ENCODE measurements at places on chromosomes 13 and 19.

GRCh38 chr13:72678312-72678711 lies 49.1 kb downstream of the MZT1 start:
- DNase-seq = no peak

DNA sequence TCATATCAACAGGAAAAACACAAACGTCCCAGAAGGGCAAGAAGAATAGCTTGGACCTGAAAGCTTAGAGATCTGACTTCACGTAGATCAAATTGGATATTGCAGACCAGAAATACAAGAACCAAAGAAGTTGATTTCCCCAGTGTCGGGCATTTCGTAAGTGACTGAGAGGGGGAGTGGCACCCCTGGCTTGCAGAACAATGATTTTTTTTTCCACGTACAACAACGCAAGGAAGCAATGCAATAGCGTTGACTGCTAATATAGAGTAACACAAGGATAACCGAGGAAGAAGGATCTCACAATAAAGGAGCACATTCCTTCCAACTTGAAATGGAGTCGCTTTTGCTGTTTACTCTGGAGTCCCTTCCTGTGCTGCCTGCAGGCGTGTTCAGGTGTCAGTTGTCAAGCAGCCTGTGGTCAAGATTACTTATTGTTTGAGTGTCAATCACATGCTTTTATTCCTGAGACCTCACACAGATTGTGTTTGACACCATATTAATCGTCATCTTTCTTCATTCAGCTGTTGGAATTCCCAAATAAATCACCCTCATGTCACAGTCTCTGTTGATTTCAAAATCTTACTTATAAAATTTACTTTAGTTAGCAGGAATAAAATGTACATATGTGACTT lies 139.4 kb downstream of the FREM2 start:
- no peak for DNase-seq

DNA sequence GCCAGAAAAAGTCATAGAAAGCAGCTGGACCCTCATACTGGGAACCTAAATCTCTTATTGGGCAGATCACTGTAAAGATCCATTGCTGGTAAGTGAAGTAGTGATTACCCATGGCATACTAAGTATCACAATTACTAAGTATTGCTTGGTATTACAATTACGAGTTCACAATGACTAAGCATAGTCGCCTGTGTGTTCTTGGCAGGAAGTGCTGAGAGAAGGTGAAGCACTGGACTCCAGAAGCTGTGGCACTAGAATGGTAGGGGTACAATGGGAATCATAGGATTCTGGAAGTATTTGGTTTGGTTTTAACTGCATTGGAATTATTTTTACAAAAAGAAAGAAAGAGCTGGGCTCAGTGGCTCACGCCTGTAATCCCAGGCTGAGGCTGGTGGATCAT lies 20.3 kb downstream of the LGALS16 start:
- no peak for DNase-seq

- DNase-seq = no peak
Observed at GRCh38 chr13:40780822-40781401, 8.5 kb upstream of the SLC25A15 start.

GRCh38 chr19:12126707-12127106 lies 13.4 kb downstream of the ZNF20 start:
- no peak for DNase-seq

DNA sequence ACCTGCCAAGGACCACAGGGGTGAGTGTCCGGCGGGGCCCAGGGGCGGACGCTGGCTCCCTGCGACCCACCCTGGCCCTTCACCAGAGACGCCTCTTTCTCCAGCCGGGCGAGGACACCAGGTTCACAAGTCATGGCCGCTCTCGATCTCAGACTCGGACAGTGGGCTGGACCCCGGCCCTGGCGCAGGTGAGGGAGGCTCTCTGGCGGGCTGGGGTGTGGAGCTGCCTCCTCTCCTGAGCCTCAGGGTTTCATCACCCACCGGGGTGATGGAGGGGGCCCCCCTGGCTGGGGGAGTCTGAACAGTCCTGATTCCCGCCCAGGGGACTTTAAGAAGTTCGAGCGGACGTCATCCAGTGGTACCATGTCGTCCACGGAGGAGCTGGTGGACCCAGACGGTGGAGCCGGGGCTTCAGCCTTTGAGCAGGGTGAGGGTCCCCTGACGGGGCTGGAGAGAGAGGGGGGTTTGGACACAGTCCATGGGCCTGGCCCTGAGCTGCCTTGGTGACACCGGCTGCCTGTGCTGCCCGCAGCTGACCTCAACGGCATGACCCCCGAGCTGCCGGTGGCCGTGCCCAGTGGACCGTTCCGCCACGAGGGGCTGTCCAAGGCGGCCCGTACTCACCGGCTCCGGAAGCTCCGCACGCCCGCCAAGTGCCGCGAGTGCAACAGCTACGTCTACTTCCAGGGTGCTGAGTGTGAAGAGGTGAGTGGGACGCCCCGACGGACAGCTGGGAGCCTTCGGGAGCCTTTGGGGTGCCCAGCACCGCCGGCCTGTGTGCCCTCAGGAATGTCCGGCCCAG lies 13.6 kb downstream of the ARHGAP45 start:
- no peak for DNase-seq

GRCh38 chr13:70051531-70051930 lies 56.1 kb upstream of the ATXN8OS start:
- DNase-seq = no peak

DNA sequence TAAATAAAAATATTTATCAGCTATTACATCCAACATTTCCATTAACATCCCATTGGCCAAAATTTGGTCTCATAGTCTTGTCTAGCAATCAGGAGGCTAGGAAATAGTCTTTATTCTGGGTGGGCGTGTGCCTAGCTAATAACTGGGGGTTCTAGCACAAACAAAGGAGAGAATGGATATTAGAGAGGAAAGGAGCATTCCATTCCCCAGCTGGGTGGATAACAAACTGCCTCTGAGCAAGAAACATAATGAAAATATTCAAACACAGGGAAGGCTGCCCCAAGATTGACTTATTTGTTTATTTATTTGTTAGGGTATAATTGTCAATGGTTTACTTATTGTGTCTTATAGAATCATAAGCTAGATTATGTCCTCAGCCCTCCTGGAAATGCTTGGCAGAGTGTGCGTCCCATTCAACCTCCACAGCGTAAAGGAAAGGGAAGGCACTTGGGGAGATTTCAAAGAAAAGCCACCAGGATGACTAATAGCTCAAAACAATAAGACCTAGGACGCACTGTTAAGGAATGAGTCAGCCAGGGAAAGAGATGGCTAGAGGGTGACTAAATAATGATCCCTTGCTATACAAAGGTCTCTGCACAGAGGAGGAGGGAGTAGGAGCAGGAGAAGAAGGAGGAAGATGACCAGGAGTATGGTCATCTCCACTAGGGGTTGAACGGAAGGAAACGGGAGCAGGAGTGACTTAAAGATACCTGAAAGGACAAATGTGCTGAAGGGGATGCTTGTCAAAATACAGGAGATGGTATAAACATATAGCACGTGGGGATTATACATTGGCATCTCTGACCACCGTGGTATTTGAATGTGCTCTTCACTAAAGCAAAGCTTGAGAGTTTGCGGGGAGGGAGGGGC lies 23.5 kb upstream of the USP12 start:
- no peak for DNase-seq

DNA sequence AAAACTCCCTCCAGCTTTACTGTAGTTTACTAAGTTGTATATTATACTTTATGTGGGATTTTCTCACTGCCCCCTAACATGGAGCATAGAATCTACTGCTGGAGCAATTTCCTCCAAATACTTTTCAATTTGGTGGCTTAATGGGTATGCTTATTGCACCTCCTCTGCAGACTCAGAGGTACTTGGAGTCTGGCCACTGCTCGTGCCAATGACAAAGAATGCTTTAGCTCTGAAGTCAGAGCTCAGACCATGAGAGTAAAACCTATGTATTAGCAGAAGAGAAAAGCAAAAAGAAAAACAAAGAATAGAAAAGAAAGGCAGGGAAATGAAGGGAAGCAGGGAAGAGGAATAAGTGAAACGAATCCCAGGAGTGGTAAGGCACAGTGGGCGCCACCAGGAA lies 71.9 kb downstream of the SUCLA2 start:
- DNase-seq = no peak

DNA sequence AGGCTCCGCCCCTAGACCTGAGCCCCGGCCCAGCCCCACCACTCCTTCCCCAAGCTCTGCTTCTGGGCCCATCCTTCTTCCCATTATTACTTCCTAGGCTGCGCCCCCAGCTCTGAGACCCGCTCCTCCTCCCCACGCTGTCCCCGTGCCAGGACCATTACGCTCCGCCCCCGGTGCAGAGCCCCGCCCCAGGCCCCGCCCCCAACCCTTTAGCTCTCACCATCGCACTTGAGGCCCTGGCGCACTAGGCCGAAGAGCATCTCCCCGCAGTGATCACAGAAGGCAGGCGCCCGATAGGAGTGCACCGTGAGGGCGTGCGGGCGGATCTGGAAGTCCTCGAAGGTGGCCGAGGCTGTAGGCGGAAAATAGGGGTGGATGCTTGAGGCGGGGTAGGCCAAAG lies 6.2 kb downstream of the PRKD2 start:
- no peak for DNase-seq

DNA sequence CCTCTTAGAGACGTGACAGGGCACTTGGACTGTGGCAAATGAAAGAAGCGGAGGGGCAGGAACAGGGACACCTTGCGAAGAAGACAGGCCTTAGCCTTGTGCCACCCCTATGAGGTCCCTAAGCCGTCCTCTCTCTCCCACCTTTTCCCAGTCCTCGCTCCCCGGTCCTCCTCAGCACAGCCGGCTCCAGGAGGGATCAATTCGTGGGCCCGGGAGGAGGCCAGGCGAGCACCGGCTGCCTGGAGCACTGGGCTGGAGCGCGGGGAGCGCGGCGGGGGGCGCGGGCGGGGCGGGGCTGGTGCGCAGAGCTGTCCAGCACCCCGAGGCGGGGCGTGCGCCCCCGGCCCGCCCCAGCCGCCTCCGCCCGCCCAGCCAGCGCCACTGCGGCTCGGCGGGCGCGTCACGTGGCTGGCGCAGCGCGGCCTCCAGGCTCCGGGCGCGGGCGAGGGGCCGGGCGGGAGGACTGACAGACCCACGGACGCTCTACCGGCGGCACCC lies at the start of gene LRP3:
Gene LRP3, plus strand, starts transcription at position 466 of the 498 bp plus-strand sequence. CDS start 456 bp downstream, outside the sequence.
- DNase-seq = no peak

DNA sequence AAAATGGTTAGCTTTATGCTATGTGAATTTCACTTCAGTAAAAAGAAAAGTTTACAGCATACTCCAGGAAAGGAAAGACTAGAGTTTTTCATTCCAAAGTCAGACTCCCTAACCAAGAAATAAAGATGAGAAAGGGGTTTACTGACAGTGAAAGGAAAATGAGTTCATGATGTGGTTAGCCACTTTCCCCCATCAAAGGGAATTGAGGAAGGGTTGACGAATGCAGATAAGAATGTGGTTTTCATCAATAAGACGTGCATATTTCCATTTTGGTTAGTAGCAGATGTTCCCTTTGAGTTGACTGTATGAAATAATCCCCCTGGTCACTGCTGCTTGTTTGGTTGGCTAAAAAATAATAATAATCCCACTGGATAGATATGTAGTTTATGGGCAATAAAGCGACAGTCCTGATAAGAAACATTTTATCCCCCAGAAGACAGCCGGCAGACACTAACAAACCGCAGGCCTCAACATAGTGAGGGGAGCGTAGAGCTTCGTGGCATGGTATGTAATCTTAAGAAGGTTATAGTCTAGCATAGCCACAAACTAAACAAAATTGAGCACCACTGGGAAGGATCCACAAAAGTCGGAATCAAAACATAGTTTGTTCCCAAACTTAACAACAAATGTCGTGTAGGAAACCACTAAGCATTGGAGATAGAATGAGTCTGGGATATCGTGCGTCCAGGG lies 114.8 kb downstream of the COL4A2 start:
- DNase-seq = no peak

DNA sequence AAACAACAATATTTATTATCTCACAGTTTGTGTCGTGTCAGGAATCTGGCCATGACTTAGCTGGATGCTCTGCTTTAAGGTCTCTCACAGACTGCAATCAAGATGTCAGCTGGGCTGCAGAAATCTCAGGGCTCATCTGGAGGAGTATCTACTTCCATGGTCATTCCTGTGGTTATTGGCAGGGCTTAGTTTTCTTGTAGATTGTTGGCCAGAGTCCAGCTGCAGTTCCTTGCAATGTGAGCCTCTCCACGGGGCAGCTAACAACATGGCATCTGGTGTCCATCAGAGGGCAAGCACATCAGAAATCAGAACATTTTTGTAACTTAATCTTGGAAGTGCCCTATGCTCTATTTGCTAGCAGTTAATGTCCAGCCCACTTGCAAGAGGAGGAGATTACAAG lies 45.7 kb upstream of the TDRD3 start:
- DNase-seq = no peak

GRCh38 chr19:51093510-51094345 lies 11.0 kb upstream of the KLK14 start:
- no peak for DNase-seq

- DNase-seq = no peak
Observed at GRCh38 chr13:78176880-78177279, 258.2 kb upstream of the EDNRB start.

GRCh38 chr19:52646571-52647217 lies 8.5 kb upstream of the ZNF83 start:
- DNase-seq = no peak

All from activated CD4-positive, CD25-positive, alpha-beta regulatory T cell (primary cell).